ENCODE measurements at places on chromosomes 5 and 9.

DNA sequence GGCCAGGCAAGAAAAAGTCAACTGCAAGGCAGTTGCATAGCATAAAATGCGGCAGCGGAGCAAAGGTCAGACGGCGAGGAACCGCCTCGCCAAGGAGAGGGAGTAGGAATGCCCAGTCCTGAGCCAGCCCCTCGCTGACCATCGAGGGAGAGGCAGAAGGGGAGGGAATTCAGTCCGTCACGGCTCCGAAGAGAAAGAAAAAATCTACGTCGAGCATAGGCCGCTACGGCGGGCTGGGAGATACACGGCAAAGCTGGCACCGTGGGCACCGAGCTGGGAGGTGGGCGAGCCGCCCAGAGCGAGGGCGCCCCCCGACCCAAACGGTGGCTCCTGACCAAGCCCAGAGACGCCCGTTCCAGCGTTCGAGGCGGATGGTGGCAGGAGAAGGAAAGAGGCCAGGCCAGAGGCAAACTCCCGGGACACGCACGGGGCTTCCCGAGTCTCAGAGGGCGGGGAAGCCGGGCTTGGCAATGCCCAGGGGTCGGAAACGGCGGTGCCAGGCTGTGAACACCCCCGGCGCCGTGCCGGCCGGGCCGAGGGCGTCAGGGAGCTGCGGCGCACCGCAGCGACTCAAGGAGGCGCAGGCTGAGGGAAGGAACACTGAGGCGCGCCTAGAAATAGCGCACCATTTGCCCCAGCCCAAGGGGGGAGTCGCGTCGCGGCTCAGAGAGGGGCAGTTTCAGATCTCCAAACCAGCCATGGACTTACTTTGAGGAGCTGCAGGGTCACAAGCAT lies 518 bp downstream of the SPRY4 start:
- peak; percentile 16 for DNase-seq

DNA sequence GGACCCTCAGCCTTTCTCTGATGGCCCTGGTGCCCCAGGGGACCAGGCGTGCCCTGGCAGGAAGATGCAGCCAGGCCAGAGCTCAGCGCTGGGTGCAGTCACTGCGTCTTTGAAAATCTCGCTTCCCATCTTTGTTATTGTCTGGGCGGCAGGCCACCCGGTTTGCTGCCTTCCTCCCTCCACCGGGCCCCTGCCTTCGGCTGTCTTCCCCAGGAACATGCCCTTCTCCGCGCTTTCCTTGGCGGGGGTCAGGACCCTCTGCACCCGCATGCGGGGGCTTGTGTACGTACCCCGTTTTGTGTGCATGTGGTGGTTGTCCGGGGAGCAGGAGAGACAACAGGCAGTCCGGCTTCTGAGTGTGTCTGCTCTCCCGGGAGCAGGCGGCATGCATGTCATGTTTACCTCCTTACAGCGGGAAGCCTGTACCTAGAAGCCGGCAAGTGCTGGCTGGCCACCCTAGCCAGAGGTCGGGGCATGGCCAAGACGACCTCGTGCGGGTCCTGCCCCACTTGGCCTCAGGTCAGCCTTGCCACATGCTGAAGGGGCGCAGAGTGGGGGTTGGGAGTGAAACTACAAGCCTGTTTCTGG lies 49.5 kb downstream of the DAB2IP start:
- no peak for DNase-seq

GRCh38 chr9:100505564-100506159 lies 32.7 kb downstream of the TMEFF1 start:
- DNase-seq = peak; percentile 53

DNA sequence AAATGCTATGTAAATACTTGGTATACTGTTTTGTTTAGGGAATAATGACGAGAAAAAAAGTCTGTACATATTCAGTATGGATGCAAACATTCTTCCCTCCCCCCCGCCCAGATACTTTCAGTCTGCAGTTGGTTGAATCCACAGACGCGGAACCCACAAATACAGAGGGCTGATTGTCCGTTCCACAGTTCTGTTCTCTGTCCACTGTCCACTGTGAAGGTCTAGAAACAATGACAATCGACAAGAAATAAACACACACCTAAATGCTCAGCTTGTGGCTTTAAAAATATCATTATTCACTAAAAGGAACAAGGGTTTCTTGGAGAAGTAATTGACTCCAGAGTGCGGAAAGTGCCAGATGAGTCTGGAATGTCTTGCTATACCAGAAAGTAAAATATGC lies 109.1 kb downstream of the TMEM161B start:
- DNase-seq = no peak

DNA sequence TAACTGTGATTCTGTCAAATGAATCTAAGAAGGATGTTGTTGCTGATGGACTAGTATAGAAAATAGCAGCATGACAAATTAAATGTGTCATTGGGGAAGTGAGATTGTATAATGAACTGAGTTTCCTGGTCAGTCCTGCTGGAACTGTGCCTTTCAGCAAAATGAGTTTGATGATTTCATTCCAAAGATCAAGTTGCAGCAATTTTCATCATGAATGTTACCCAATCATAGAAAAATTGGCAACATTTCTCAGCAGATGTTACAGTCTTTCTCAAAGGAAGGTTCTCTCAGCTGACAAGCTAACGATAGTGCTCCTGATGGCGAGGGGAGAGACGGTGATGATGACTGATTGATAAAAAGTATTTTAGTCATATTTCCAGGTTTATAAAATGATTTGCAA lies 10.7 kb downstream of the PCDHAC2 start:
- DNase-seq = no peak

DNA sequence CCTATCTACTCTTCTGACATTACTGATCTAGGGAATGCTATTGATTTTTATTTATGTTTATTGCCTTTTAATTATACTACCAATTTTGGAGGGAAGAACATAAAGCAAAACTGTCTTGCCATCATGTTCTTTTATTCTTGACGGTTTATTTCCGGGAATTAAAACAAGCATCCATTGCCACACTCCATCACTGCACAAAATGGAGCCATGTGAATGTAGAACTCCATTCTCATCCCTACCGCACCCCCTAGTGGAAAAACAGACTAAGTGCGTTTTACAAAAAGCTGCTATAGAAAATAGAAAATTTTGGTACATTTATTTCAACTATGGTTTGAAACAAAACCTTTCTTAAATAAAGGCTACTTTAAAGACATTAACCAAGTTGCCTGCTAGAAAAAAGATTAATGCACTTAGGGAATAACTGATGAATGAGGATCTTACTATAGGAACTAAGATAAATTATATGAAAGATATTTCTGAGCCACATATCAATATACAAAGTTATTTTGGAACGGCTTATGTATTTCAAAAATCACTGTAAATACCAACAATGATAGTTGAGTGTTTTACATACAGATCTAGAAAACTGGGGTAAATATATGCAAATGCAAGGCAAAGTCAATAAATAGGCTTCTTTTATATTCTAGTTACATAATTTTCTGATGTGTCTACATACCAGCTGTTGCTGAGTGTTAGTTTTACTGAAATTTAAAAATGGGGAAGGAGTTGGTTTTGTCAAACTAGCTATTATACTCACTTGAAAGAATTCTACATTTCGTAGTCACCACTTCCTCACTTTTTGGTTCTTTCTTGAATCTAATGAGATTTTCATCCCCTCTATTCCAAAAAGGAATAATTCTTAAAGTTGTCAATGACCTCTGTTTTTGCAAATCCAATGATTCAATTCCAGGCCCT lies 26.5 kb downstream of the OXCT1 start:
- no peak for DNase-seq

- no peak for DNase-seq
Observed at GRCh38 chr5:9698125-9698826, 68.1 kb upstream of the TAS2R1 start.

DNA sequence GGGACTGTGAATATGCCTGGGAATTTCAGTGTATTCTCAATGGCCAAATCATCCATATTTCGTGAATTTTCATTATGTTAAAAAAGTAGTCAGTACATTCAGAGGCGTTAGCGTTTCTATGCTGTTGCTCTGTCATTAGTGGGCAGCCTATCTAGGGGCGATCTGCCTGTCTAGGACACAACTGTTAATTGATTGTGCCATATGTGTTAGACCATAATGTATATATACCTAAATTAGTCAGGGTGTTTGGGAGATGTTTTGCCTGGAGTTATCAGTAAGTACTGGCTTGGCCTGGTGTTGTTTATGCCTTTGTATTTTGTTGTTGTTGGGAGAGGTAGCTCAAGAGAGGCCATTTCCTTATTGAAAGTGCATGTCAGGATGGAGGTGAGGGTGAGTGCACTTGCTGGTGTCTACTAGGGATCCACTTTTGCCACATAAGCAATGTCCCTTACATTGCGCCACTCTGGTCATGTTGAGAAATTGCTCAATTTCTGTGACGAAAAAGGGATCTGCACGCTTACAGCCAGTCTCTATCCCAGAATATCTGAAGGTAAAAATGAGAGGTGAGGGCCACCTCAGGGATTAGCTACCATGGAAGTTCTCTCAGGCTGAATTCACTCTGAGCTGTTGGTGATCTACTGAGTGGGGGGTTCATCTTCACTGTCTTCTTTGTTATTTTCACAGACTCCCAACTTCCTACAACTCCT lies 123.3 kb downstream of the ST8SIA4 start:
- DNase-seq = no peak

DNA sequence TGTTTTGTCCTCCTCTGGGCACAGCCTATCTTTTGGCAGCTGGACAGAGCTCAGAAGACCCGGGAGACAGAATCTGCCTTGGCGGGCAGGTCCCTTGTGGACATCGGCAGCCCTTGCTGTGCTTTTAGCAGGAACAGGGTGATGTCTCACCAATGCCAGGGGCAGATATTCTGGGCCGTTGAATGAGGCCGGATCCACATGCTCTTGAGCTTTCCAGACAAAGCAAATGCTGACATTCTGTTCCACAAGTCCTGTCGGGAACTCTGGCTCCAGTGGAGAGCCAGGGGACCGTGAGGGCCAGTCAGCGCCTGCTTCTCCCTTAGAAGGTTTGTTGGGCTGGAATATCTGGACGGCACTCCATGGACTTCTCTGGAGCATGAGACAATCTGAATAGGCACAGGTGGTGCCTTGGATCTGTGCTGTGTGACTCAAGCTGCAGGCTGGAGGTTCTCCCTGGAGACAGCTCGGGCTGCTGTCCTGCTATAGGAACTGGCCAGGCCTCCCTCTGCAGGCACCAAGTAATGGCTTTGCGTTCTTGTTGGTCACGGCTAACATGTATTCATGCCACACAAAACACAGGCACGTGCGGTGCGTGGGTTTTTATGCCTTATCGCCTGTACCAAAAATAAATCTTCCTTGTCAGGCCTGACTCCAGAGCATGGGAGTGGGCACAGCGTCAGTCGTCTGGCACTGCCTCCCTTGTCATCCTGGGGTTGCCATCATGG lies 80.3 kb downstream of the GADD45G start:
- no peak for DNase-seq

GRCh38 chr5:1930501-1930879 lies 47.8 kb upstream of the IRX4 start:
- DNase-seq = no peak

DNA sequence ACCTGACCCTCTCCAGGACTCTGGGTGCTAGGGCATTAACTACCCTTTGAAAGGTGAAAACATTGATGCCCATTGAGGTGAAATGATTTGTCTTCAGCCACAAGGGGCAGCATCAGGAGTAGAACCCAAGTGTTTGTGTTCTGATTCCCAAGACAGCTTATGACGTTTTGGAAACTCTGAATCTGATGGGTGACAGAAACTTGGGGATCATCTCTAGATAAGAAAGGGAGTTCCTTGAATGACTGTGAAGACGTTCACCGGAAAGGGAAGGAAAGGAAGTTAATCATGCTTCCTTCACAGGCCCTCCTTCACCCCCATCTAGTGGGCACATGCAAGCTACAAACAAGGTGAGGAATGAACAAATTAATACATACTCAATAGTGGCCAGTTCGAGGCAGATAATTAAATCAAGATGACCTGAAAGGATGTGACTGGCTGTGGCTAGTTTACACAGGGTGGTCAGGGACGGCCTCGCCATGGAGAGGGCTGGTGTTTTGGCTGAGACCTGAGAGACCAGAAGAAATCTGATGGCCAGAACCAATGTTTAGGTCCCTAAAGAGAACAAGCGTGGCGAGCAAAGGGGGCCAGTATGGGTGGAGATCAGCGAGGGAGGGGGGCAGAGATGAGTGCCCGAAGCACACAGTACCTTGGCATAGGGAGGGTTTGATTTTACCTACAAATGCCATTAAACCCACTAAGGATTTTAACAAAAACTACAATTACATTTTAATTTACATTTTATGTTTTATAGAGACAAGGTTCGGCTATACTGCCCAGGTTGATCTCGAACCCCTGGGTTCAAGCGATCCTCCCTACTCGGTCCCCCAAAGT lies 937 bp upstream of the SLC26A2 start:
- peak; percentile 25 for DNase-seq

DNA sequence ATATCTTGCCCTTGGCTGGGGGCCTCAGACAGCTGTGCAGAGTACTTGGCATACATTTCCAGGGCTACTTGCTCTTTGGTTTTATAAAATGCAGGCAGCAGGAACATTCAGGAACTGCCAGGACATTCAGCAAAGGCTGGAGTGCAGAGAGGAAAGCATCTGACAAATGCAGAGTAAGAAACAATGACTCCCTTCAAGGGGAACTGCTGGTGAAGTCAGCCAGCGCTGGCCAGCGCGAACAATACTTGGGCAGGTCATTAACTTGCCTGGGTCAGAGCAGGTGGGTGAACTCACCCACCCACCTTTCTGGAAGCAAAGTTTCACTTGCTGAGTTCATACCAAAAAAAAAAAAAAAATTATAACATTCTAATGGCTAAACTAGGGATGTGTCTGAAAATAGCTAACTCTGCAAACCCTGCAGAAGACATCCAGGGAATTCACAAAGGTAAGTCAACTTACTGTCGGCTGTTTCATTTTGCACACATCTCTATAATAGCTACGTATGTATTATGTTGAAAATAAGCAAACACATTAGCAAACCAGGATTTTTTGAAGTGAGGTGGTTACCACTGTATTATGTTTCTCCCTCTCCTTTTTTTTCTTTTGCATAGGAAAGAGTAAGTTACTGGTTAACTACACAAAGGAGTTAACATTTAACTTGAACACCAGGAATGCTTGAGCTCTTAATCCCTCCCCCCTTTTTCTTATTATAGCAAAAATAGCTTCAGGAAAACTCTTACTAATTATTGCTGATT lies 152.2 kb downstream of the GLIS3 start:
- DNase-seq = no peak

DNA sequence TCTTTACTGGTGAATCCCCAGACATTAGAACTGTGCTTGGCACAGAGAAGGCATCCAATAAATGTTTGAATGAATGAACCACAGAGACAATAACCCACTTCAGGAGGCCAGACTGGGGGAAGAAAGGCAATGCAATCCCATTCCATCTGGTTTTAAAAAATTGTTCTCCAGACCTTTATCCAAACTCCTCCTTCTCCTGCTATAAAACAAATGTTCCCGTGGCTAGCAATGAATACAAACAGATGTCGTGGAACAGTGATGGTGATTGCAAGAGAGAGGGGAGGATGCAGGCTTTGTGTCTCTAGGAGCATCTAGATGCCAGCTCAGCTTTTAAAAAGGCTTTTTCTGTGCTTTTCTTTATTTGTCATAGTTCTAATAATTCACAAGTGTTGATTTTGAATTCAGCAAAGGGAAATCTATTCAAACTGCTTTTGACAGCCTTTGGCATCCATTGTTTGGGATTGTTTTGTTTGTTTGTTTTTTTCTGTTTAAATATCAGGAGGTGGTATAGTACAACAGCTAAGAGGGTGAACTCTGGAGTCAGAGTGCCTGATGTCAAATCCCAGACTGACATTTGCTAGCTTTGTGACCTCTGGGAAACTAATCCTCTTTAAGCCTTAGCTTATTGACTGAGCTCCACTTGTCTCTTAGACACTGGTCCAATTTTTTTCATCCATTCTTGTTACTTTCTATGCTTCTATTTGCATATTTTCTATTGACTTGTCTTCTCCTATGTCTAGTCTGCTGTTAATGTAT lies 59.1 kb downstream of the TNFSF15 start:
- DNase-seq = no peak

GRCh38 chr5:126777975-126778674 lies 1.2 kb downstream of the LMNB1 start:
- DNase-seq = peak; percentile 94

- no peak for DNase-seq
Observed at GRCh38 chr5:2254406-2254805, 371.7 kb upstream of the IRX4 start.

Measured in stimulated activated CD8-positive, alpha-beta memory T cell treated with anti-CD3 and anti-CD28 coated beads, Interleukin-15, amount 100 ng/mL, for 48 hours (primary cell).